CD8-positive, alpha-beta memory T cell (primary cell): ENCODE measurements at places on chromosomes 11 and 22. TPM values are rescaled to one million over a fixed set of nuclear protein-coding genes. Genes with fewer than 3 reads are reported as not detected.

- no peaks in the 10 kb centered on the region for H3K4me1 ChIP-seq
- no peak overlapping the region for H3K27ac ChIP-seq
These were observed 150.9 kb upstream of the E2F8 start for GRCh38 chr11:19391652-19392051.

Gene SLC17A6
- not detected for total RNA-seq

GRCh38 chr11:14967581-14968243, 4.4 kb downstream of the CALCA start:
- H3K36me3 ChIP-seq = no peaks in the 10 kb centered on the region
- H3K4me3 ChIP-seq = no peak overlapping the region
- no peak for DNase-seq
- H3K27me3 ChIP-seq = peaks cover 18% of the 10 kb centered on the region
- no peak overlapping the region for H3K27ac ChIP-seq

Gene PKDREJ
- not detected for total RNA-seq

Gene SEC14L6
- not detected for total RNA-seq

DNA sequence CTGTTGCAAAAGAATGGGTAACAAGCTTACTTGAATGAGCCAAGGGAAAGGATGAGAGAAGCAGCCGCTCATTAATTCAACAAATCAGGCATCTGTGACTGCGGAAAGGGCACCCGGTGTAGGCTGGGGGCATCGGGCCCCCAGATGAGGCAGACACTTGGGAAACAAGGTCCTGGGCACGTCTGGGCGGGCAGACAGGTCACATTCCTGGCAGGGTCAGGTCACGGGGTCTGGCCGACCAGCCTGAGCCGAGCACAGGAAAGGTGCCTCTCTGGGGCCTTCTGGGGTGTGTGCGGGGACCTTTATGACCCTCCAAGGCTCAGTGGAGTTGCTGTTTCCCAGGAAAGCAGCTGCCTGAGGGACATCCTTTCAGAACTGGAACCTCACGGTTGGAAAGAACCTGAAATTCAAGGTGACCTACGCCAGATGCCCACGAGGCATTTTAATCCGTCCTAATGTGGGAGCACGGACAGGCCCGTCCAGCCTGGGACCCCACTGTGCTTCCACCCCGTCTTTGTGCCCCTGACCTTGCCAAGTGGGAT, 57.1 kb downstream of the ST14 start:
- no peak overlapping the region for H3K27ac ChIP-seq
- DNase-seq = no peak
- no peak overlapping the region for H3K4me3 ChIP-seq
- H3K36me3 ChIP-seq = no peaks in the 10 kb centered on the region
